Thoracic aorta (tissue), 2 donors: ENCODE measurements at places on chromosomes 7 and 10.

DNA sequence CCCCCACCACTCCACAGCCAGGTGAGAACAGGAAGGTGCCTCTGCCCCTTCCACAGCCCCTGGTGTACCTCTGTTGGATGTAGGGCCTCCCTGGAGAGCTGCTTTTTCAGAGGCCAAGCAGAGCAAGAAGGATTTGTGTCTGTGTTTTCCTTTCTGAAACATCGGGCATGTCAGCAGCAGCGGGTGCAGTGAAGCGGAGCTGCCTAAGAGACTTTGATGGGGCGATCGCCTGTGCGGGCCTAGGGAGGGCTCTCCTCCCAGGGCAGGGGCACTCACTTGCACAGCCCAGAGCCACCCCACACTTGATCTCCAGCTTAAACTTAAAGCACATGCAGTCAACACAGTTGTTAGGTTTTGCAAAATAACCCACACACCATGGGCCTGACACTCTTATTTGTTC, 324.7 kb downstream of the ACTR3B start:
- DNase-seq, result no peak

DNA sequence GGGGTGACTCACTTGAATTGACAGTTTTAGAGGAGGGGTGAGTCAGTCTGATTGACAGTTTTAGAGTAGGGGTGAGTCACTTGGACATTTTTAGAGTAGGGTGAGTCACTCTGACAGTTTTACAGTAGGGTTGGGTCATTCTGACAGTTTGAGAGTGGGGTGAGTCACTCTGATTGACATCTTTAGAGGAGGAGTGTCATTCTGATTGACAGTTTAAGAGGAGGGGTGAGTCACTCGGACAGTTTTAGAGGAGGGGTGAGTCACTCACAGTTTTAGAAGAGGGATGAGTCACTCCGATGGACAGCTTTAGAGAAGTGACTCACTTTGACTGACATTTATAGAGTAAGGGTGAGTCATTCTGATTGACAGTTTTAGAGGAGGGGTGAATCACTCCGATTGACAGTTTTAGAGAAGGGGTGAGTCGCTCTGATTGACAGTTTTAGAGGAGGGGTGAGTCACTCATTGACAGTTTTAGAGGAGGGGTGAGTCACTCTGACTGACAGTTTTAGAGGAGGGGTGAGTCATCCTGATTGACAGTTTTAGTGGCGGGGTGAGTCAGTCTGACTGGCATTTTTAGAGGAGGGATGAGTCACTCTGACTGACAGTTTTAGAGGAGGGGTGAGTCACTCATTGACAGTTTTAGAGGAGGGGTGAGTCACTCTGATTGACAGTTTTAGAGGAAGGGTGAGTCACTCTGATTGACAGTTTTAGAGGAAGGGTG, 595.9 kb downstream of the DNAJB6 start:
- no peak for DNase-seq

GRCh38 chr7:39936761-39937160, 13.3 kb upstream of the CDK13 start:
- DNase-seq, result no peak

- no peak for DNase-seq
These were observed 3.0 kb downstream of the SEMA4G start for GRCh38 chr10:100972115-100972903.

DNA sequence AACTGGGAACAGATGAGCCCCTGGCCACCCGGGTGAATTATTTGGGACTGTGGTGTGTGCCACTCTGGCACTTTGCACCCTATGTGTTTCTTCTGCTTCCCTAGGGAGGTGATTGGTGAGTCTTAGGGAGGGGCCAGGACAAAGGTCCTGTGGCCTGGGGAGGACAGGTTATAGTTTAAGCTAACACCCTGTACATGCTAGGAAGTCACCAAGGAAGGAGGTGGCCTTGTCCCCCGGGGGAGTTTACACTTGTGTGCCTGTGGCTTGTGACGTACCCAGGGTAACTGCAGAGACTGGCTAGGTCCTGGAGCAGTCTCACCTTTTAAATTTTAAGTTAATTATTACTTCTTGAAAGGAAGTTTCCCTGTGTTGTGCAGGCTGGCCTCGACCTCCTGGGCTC, 196.2 kb downstream of the BAMBI start:
- no peak for DNase-seq

- DNase-seq, result no peak
These were observed 102.3 kb downstream of the JAZF1 start for GRCh38 chr7:28078036-28078901.

GRCh38 chr10:47036771-47037170, 125.5 kb downstream of the PTPN20 start:
- DNase-seq, result no peak

- no peak for DNase-seq
These were observed 213.1 kb downstream of the EMX2 start for GRCh38 chr10:117755659-117756014.

GRCh38 chr10:7560519-7560918, 106.2 kb downstream of the ITIH5 start:
- no peak for DNase-seq

DNA sequence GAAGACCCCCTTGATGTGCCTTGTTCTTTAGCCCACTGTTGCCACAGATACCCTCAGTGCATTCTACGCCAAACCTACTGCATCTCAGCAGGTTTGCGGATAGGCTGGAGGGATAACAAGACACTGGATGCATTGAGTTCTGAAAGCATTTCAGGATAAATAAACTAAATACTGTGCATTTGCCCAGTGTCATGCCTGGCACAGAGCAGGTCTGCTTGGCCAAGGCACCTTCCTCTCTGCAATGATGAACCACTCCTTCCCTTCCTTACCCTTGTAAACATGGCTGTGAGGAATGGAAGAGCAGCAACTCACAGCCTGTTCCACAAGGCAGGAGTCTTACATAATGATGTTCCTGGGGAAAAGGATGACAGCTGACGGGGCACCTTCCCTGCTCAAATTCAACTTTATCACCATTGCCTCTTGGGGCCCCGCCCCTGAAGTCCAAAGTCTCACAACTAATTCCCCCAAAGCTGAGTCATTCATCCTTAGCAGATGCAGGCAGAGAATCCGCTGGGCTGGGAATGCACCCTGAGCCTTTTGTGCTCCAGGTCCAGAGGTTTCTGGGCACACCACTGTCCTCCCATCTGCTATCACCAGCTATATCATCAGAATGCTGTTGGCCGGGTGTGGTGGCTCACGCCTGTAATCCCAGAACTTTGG, 11.6 kb downstream of the DDX56 start:
- no peak for DNase-seq
